ENCODE measurements at places on chromosomes 2 and 18. TPM values are rescaled to one million over a fixed set of nuclear protein-coding genes. Genes with fewer than 3 reads are reported as not detected.

DNA sequence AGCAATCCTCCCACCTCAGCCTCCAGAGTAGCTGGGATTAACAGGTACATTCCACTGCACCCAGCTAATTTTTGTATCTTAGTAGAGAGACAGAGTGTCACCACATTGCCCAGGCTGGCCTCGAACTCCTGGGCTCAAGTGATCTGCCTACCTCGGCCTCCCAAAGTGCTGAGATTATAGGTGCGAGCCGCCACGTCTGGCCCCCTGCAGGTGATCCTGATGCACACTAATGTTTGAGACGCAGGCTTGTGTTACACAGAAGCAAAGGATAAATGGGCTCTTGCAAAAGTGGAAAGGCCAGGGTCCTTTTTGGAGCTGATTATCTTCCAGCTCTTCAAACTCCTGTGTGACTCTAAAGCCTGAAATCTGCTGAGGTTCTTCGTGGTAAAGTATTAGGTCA is 84.2 kb downstream of the TGFA start:
- DNase-seq, result no peak

GRCh38 chr18:34783501-34783900 is 73.4 kb downstream of the DTNA start:
- DNase-seq, result no peak

MRO gene
- 7.1 TPM for polyA plus RNA-seq

GRCh38 chr2:65914244-65914786 is 481.9 kb upstream of the SPRED2 start:
- DNase-seq, result no peak

DNA sequence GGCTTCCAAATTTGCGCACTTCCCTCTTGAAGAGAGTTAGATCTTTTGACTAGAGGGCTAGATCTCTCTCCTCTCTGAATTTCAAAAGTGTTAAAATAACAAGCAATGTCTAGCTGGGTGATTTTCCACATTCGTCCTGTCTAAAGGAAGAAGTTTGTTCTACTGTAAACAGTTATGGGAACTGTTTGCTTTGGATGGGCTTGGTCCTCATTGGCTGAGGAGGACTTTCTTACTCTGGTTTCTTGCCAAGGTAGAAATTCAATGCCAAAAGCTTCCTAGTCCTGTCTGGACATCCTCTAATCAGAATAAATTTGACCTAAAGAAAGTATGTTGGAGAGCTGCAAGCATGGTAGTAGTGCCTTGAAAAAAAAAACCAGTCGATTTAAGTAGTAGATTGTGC is 47.4 kb upstream of the RAPH1 start:
- DNase-seq, result no peak
